Kidney (tissue), 22 donors: ENCODE measurements at places on chromosomes 13 and 19.

- DNase-seq = no peak
These were observed at the start of gene RTBDN for GRCh38 chr19:12834566-12834943. Gene RTBDN, minus strand, starts transcription at chr19:12834579. Its CDS starts 4,600 bp downstream, at chr19:12829979.

DNA sequence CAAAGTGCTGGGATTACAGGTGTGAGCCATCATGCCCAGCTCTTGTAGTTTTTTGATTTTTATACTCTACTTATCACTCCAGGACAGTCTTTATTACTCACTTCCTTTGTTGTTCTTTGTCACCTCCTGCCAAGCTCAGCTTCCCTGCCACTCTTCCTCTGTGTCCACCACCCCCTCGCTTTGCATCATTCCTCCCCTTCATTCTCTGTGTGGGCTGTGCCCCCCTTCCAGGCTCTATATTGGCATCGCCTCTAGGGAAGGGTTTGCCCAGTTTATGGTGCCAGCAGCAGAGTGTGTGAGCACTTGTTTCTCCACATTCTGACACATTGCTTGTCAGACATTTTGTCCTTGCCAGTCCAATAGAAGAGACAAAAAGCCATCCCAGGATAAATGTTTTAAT lies 15.1 kb downstream of the ZNF302 start:
- DNase-seq = no peak

DNA sequence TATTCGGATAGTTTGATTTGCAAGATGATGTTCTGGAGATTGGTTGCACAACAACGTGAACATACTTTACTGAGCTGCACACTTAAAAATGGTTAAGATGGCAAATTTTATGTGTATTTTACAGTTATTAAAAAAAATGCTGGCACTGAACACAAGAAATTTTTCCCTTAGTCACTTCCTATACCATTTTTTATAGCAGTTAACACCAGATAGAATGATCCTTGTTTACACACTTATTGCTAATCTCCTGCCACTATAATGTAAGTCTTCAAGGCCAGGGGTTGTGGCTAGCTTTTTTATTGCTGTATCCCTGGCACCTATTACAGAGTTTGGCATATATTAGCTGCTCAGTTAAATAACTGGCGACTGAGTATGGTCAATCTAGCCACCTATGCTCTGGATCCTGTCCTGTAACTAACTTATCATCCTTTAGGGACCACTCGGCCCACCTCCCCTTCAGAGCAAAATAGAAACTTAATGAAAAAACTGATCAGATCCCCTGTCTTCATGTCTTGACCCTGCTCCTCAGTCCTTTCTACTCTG lies 2.0 kb upstream of the EBPL start:
- DNase-seq = no peak

DNA sequence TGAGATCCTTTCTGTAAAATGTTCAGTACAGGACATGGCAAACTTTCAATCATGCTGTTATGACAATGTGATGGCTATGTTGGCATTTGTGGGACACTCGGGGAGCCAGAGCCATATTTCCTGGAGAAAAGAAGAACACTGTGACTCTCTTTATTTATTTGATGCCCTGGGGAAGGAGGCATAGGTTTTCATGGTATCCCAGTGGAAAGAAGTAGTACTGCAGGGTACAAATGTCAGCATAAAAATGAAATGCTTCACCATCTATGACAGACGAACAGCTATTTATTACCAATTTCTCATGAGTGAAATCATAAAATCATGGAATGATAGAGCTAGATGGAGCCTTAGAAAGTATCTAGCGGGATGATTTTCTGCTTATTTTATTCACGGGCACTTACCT lies 217.1 kb downstream of the COL4A1 start:
- no peak for DNase-seq

GRCh38 chr19:55113570-55114039 lies 3.8 kb downstream of the PPP1R12C start:
- peak; percentile 97 for DNase-seq

DNA sequence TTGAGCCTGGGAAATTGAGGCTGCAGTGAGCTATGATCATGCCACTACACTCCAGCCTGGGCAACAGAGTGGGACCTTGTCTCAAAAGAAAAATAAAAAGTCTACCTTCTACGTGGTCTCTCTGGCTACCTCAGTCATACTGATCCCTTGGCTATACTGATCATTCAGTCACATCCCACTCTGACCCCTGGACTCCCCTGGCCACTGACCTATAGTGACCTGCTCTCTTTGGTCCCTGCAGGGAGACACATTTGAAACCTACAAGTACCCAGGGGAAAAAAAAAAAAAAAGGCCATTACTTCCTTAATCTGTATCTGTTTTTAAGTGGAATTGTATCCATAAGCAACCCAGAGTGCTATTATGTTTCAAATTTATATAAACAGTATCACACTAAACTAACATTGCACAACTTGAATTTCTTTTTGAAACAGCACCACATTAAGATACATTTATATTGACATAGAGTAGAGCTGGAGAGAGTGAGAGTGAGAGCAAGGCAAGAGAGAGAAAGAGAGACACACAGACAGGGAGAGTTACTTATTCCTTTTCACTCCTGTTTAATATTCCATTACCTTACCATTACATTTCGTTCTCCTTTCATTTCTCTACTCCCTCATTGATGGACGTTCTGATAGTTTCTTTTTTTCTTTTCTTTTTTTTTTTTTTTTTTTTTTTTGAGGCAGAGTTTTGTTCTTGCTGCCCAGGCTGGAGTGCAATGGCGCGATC lies 23.7 kb upstream of the CERS4 start:
- no peak for DNase-seq

GRCh38 chr19:54096617-54097106 lies 3.9 kb downstream of the OSCAR start:
- peak; percentile 72 for DNase-seq

DNA sequence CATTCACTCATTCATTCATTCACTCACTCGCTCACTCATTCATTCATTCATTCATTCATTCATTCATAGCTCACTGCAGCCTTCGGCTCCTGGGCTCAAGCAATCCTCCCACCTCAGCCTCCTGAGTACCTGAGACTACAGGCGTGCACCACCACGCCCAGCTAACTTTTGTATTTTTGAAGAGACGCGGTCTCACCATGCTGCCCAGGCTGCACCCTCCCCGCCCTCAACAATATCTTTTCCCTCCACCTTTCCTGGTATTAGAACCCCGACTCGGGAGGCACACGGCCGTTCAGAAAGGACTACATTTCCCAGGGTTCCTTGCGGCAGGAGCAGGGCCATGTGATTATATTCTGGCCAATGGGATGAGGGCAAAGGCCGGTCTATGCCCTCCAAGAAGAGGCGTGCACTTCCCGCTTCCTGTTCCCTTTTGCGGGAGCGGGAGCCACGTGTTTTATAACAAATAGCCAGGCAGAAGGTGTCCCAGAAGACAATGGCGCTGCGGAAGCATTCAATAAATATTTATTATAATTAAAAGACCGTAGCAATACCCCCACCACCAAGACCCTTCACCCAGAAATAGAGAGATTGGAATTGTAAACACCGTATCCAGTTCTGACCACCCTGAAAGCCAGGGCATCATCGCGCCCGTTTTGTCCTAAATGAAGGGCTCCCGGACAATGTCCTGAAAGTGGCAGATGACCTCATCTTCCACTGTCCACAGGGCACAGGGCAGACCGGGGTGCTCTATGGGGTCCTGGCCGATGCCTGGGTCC lies 15.9 kb downstream of the TICAM1 start:
- peak; percentile 97 for DNase-seq

GRCh38 chr13:33303855-33304597 lies 18.5 kb upstream of the STARD13 start:
- no peak for DNase-seq

- DNase-seq = peak; percentile 7
These were observed 63.1 kb downstream of the SPATA13 start for GRCh38 chr13:24223341-24224231.

DNA sequence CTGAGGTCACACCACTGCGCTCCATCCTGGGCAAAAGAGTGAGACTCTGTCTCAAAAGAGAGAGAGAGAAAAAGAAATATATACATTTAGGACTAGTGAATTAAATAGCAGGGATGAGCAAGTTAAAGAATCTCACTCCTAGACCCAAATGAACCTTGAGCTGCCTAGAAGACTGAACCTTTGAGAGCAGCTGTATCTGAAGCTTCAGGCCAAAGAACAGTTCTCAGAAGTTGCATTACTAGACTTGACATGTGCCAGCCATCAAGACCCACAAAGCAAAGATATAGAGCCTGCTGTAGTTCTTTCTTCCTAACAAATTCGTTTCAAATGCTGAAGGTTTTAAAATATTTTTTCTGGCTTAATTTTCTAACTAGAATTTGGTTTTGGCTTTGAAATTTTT lies 16.6 kb downstream of the DNAJC15 start:
- DNase-seq = no peak

GRCh38 chr13:110641055-110642015 lies 26.0 kb downstream of the NAXD start:
- no peak for DNase-seq

DNA sequence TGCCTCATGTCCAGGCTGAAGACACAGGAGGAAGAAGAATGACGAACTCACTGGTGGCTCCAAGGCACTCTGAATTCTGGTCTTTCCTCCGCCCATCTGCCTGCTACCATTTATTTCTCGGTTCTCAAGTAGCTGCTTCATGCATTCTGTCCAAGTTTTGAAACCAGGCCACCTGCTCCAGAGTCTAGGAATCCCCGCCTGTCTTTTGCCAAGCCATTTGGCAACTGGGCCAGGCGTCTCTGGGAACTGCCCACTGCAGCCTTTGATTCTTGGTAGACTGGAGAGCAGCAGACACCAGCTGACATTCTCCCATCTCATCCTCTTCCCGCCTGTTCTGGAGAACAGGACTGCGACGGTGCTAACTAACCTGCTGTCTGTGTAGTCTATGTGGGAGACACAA lies 10.8 kb downstream of the SLC35E1 start:
- DNase-seq = no peak

GRCh38 chr13:69956349-69956748 lies 151.3 kb upstream of the ATXN8OS start:
- DNase-seq = no peak

GRCh38 chr19:12555456-12555930 lies 4.2 kb upstream of the ZNF564 start:
- DNase-seq = no peak

GRCh38 chr13:46296921-46297320 lies 85.2 kb downstream of the LRRC63 start:
- no peak for DNase-seq

DNA sequence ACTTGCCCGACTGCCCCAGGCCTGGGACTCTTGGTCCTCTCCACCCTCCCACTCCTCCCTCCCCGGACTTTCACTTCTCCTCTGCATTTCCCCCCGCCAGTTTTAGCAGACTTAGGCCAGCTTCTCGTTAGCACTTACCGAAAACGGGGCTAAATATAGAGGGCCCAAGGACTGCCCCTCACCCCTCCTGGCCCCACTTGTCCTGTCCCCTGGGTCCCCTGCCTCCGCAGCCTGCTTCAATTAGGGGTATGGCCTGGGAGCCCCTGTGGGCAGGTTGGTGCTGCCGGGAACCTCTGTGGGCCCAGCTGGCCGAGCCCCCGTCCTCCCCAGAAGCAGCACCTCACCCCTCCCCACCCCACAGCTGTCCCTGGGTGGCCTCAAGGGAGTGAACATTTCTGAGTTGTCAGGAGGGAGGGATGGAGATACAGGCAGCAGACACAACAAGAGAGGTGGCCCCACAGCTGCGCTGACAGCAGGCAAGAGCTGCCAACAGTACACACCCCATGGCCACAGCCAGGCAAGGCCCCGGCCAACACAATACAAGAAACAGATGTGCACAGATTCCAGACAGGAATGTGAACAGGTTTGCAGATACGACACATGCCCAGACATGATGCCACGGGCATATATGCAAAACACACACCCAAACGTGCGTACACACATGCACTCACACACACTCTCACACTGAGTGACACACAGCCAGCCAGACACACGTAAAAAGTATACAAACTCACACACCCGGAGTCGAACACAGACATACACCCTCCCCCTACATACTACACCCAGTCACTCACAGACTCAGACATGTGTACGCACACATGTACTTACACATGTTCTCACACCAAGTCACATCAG lies 2.6 kb downstream of the POU2F2 start:
- DNase-seq = no peak

DNA sequence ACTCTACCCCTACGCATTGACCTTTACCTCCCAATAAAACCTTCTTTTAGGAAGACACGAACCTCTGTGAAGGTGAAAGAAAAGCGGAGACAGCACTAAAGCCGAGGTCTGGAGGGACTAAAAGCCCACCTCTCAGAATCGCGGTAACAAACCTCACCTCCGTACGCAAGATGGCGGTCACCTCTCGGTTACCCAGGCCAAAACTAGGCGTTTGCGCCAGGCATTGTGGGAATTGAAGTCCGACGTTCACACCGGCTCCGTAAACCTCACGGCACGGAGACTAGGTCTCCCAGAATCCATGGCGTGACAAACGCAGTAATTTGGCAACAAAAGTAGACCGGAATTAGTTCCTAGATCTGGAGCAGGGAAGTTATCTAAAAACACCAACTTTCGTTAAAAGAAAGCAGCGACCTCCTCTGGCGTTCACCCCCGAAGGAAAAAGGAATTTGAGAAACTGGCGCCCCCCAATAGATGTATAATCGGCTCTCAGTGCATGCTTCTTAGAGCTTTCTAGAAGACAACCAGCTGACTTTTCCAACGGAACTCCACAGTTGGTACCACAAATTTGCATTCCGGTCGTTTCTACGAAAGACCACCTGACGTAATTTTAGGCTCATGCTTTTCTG lies at the start of gene N4BP2L2:
TSS of gene N4BP2L2 (minus strand) at position 175 of the 626 bp plus-strand sequence. CDS start 1,768 bp downstream, outside the sequence.
- peak; percentile 99 for DNase-seq
